Activated T-helper 2 cell treated with anti-CD3 and anti-CD28 coated beads, Interferon-gamma antibody, Interleukin-2, Interleukin-4, amounts not matched to agents 10 μg/mL and 5 μg/mL and 100 μg/mL, durations not matched to agents 14 hours and 24 hours and 36 hours (primary cell): ENCODE measurements at places on chromosomes 6 and 20. TPM values are rescaled to one million over a fixed set of nuclear protein-coding genes. Genes with fewer than 3 reads are reported as not detected.

- H3K4me3 ChIP-seq: no peak overlapping the region
- H3K27me3 ChIP-seq: no peaks in the 10 kb centered on the region
- H3K27ac ChIP-seq: no peak overlapping the region
- no peak for DNase-seq
Measured at GRCh38 chr6:84514089-84514971, 250.1 kb downstream of the TBX18 start.

DNA sequence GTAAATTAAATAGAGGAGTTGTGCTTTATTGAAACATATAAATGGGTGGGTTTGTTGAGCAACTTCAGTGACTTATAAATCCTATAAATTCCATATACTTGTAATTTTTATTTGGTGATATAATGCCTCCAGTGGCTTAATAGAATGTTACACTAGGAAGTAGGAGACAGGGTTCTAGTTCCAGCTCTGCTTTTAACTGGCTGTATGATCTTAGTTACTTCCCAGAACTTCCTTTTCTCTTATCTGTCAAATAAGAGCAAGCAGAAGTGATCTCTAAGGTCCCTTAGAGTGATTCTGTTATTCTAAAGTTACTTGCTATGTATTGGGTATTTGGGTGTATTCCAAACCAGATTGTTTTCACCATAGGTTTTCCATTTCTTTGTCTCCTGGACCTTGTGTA, 10.2 kb downstream of the ZSCAN23 start:
- H3K4me3 ChIP-seq: no peak overlapping the region
- DNase-seq: no peak
- no peak overlapping the region for H3K27ac ChIP-seq
- no peaks in the 10 kb centered on the region for H3K36me3 ChIP-seq
- H3K27me3 ChIP-seq: peaks cover 48% of the 10 kb centered on the region

DNA sequence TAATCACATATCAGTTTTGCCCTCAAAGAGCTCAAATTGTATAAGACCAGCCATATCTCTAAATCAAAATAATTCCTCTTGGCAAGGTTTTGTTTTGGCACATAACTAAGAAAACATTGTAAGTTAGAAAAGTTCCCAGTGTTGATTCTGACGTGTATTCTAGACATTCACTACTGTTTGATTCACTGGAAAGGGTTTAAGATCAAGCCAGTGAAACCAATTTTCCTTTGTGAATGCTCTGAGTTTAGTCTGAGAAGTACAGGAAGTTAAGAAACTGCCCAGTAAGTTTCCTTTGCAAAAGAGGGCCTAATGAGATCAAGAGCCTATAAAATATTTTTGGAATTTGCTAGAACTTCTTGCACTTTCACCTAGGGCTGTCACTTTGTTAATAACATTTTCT, 143.0 kb downstream of the FNDC1 start:
- no peak for DNase-seq
- no peaks in the 10 kb centered on the region for H3K27me3 ChIP-seq
- no peaks in the 10 kb centered on the region for H3K36me3 ChIP-seq
- H3K4me1 ChIP-seq: no peaks in the 10 kb centered on the region
- no peak overlapping the region for H3K27ac ChIP-seq

The TCP11 gene
- not detected in 2 replicates for total RNA-seq

The ENPP4 gene
- total RNA-seq: 5.4 TPM in 2 replicates
